ENCODE measurements at places on chromosomes 6 and 20. TPM values are rescaled to one million over a fixed set of nuclear protein-coding genes. Genes with fewer than 3 reads are reported as not detected.

Gene SSTR4
- total RNA-seq = not detected

Gene RAET1L
- 5.9 TPM for total RNA-seq

Gene LHFPL5
- total RNA-seq = not detected

Gene COL10A1
- total RNA-seq = not detected

Gene NKX2-2
- total RNA-seq = not detected

Gene C6orf52
- not detected for total RNA-seq

Gene MOG
- not detected for total RNA-seq

Gene FAM83B
- total RNA-seq = 153 TPM

Gene BPIFB4
- not detected for total RNA-seq

- DNase-seq = peak; percentile 10
Measured at GRCh38 chr20:32158943-32159660, 48.4 kb downstream of the PLAGL2 start.

DNA sequence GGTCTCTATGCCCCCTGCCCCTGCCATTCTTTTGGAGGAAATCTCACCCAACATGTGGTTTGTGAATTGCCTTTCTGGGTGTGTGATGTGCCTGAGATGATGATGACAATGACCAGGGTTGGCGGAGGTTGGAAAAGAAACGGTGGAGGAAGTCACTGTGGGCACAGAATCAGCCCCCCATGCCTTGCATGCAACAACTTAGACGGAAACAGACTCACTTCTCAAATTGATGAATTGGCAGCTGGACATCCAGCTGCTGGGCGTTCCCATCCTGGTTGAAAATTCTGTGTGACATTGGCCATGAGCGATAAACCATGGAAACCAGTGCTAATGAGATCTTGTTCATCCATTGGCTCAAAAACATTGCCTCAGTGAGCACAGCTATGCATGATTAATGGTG, 95.8 kb upstream of the LY86 start:
- no peak for DNase-seq

DNA sequence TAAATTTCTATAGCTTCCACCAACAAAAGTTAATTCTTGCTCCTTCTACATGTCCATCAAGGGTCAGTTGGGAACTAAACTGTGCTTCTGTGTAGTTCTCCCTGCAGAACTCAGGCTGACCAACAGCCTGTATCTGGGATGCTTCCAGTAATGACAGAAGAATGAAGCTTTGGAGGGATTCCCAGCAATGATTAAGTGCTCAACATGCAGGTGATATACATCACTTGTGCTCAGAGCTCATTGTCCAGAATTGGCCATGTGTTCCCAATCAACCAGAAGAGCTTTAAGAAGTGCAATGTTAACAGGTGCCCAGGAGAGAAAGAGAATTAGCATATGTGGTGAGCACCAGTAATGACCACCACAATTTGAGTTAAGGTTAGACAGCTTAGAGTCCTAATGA, 37.4 kb upstream of the SNRPB2 start:
- DNase-seq = no peak

DNA sequence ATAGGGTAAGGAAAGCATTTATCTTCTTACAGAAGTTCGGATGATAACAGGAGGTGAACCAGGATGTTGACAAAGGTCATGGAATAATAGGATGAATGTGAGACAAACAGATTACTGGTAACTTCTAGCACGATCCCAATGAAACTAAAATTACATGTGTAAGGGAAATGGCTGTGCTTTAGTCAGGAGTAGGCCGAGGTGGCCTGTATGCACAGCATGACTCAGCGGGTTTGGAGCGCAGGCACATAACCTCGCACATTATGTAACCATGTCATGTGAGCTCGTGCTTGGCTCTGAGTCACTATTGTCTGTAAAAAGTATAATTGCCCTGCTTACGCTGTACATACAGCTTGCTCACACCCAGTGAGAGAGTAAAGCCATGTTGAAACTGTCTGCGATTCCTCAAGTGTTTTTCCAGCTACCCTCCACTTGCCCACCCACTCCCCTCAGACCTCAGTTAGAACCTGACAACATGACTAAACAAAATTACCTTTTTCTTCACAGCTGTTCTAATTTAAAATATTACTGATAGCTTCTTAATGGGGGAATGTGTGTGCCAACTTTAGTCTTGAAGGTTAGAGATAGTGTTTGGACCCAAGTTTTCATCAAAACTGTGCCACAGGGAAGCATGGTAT, 8.2 kb downstream of the CYB5R4 start:
- DNase-seq = no peak

DNA sequence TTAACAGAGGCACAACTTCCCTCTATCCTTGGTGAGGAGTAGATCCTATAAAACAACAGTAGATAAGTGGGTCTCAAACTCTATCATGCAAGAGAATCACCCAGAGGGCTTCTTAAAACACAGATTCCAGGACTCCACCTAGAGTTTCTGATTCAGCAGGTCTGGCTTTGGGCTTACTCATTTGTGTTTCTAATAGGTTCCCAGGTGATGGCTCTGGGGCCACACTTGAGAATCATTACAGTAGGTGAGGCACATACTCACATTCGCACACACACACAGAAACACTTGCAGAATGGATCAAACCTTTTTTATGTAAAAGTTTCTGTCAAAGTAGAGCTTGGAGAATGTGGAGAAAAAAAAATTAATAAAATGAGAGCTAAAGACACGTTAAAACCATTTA, 52.4 kb downstream of the TMEM242 start:
- no peak for DNase-seq

- DNase-seq = no peak
Measured at GRCh38 chr6:138594758-138595140, 95.5 kb upstream of the NHSL1 start.

DNA sequence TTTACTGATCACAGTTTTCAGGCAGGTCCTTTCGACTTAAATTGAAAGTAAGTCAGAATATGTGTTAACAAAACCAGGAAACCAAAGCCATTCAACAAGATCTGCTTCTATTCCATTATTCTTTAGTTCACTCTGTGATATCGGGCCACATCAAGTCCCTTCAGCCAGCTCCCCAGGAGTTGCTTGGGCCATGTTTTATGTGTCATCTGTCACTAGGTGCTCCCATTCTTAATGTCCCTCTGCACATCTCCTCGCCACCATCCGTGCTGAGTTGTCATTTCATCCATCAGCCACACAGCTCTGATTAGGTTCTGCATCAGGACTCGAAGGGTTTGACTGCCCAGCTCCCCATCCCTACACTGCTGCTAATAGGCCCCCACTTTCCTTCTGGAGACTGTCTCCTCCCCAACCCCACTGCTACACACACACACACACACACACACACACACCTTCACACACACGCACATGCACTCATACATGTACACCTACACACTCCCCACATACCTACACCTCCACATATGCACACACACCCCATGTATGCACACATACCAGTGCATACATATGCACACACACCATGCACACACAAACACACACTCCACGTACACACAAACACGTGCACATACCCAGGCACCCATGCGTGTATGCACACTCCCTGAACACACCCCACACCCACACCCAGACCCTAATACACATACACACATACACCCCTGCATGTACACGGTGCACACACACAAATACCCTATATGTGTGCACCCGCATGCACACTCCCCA, 143.3 kb upstream of the GMDS start:
- no peak for DNase-seq

DNA sequence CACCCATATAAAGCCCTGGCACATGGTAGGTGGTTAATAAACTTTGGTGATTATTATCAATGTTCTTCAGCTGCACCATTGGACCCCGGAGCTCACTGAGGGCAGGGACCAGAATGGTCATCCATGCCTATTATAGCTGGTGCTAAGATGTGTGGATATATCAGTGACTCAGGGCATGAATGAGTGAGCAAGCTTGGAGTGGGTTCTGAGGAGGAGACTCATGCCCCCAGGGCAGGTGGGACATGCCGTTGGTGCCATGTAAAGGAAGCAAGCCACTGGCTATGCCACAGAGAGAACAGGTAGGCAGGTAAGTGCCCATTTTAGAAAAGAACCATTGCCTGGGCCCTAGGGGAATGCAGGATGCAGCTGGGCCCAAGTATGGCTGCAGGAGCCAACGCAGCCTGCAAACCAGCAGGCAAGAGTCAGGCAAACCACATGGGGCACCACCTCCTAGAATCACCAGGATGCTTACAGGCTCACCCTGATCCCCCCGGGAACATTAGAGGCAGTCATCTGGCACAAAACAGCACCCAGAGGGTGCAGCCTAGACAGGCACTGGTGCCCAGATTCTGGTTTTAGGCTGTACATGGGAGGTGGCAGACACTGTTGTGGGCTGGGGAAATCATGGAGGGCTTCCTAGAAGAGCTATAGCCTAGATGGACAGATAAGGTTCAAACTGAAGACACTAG, 23.5 kb downstream of the PLAGL2 start:
- DNase-seq = peak; percentile 30

DNA sequence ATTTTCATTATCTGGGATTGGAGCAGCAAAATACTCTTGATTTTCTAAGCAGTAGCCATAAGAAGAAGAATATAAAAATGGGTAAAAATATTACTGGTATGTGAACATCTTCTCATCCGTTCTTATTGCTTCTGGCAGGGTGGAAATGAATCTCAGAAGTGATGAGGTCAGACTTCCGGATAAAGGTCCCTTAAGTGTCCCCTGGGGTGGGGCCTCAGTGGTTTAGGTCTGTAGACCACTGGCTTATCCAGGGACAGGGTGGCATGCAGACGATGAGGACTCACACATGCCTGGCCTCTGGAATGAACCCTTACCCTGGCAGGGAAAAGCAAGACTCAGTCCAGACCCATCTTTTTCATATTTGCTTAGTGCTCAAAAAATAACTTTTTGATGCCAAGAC, 143.3 kb downstream of the UST start:
- no peak for DNase-seq

DNA sequence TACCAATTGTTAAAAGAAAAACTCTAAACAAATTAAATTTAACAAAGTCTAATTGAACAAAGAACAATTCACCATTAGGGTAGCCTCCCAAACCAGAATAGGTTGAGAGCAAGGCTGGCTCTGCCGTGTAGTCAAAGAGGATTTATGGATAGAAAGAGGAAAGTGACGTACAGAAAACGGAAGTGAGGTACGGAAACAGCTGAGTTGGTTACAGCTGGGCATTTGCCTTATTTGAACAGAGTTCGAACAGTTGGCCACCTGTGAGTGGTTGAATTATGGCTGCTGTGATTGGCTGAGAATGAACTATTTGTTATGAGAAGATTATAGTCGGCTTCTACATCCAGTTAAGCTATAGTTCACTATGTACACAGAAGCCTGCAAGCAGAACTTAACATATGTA, 18.5 kb upstream of the ISM1 start:
- DNase-seq = no peak

GRCh38 chr20:3364323-3365013, 43.0 kb downstream of the DNAAF9 start:
- DNase-seq = no peak

- DNase-seq = no peak
Measured at GRCh38 chr20:43942667-43943285, 28.1 kb downstream of the TOX2 start.

GRCh38 chr6:63597141-63598048, 25.1 kb downstream of the LOC128125822 start:
- no peak for DNase-seq

- no peak for DNase-seq
Measured at GRCh38 chr6:76124018-76124417, 51.6 kb upstream of the IMPG1 start.

DNA sequence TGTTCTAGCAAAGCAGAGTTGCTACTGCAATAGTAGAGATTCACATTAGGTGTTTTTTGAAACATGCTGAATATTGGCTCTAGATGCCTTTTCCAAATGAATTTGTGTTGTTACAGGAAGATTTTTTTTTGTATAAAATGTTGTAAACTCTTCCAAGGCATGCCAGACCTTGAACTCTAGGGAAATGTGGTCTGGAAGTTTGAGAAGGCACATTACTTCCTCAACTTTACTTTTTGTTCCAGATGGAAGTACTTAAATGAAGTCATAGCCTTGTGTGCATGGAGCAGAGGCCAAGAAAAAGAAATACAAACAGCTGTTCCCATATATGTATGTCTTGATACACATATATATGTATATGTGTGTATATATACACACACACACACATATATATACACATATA, 585.7 kb upstream of the MARCKS start:
- DNase-seq = no peak

DNA sequence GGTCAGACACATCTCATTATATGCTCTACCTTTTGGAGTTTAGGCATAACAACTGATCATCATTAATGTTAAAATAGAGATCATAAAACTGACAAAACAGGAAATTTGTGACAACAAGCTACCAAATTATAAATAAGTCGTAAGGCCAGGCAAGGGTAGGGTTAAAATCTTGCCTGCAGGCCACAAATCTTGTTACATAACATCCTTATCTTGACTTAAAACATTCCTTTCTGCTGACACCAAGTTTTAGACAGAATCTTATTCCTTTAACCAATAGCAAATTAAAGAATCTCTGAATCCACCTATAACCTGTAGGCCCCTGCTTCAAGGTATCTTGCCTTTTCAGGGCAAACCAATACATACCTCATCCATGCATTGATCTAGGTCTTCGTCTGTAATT, 32.5 kb upstream of the NKAIN2 start:
- DNase-seq = no peak

- DNase-seq = no peak
Measured at GRCh38 chr20:58224974-58225373, 3.5 kb downstream of the ANKRD60 start.

GRCh38 chr6:134132494-134133141, 80.2 kb upstream of the SLC2A12 start:
- no peak for DNase-seq

DNA sequence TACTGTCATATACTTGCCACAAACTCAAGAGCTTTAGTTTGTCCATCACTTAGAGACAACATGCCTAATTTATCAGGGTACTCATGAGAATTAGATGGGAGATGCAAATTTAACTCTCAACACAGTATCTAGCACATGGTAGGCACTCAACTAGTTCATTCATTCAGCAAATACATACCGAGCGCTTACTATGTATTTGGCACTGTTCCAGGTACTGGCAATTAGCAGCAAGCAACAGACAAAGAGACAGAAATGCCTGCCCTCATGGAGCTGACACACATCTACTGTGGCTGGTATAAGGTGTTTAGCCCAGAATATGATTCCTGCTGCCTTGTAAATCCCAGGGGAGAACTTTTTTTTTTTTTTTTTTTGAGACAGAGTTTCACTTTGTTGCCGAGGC, 4.8 kb downstream of the MICAL1 start:
- no peak for DNase-seq
